ENCODE measurements at places on chromosomes 6 and 20.

- DNase-seq = no peak
Measured at GRCh38 chr6:149306967-149307366, 10.5 kb upstream of the TAB2 start.

GRCh38 chr6:91879386-91879995, 1292.6 kb upstream of the MAP3K7 start:
- DNase-seq = no peak

- no peak for DNase-seq
Measured at GRCh38 chr6:12490351-12490903, 200.3 kb downstream of the EDN1 start.

DNA sequence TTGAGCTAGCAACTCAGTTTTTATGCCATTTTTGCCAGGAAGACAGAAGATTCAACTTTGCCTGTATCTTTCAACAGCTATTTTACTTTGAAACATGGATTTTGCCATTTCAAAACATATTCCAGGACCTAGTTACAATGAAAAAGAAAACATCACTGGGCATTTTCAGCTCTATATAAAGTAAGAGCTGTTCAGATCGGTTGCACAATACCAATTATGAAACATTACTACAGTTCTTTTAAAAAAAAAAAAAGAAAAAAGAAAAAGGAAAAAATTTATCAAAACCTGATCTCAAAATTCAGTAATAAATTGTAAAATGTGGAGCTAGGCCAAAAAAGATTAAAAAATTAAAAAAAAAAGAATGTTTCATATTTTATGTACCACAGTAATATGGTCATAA, 15.6 kb downstream of the BCLAF1 start:
- DNase-seq = no peak

DNA sequence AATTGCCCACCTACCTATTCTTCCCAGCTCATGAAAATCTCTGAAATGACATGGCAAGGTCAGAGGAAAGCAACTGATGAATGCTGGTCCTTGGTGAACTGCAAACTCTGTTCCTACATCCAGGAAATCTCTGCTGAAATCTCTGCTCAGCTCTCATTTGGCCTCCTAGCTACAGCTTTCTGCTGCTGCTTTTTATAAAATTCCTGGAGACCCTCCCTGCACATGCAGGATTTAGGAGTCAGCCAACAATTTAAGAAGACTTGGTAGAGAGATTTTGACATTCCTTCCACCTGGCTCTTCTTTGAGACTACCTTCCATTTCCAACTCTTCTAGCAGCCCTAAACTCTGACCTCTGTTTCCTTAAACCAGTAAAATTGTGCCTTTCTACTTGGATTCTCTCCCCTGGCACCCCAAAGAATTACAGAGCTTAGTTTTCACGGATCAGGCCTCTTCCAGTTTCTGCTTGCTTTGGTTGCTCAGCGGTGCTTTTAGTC, 55.5 kb downstream of the PDE7B start:
- DNase-seq = no peak

GRCh38 chr6:126054258-126054702, 67.9 kb downstream of the TRMT11 start:
- DNase-seq = no peak

DNA sequence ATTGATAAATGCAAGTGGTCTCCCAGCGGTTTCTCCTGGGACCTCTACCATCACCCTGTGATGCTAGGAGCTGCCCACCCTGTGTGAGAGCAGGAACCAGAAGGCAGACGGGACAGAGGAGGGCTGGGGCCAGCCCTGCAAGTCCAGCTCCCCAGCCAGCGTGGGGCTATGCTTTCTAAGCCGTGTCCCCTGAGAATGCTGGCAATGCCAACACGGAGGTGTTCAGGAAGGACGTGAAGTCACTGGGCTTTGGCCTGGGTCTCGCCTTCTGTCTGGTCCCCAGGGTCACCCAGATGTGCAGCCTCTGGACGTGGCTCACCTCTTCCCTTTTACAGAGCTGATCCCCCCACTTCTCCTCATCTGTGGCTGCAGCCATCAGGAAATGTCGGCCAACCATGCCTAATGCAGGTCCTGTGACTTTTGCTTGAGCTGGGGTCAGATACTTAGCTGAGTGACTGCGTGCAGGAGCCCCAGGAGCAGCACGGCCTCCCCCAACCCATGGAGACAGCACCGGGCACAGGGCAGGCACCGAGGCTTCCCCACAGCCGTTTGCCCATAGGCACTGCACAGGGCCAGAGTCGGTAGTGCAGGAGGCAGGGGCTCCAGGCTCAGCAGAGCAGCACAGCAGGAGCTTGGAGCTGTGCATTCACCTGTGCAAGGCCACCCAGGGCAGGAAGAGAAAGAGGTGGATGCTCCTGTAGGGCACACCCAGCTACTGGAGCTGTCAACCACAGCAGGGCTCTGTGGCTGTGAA, 66.2 kb downstream of the GNAS-AS1 start:
- DNase-seq = no peak

DNA sequence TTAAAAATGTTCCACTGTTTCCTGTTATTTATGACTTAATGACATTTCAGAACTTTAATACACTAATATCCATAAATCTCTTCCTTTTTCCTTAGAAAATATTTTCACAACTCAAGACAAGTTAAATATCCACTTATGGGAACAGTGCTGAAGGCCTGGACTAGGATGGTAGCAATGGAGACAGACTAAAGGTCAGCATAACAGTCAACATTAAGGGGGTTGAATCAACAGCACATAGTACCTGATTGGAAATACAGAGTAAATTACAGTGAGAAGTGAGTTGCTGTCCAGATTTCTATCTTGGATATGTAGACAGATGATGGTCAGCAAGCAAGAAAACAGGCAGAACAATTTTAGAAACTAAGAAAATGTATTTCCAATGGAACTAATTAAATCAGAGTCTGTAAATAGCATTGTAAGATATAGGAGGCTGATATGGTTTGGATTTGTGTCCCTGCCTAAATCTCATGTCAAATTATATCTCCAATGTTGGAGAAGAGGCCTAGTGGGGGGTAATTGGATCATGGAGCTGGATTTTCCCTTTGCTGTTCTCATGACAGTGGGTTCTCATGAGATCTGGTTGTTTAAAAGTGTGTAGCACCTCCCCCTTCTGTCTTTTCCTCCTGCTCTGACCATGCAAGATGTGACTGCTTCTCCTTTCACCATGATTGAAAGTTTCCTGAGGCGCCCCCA, 682.7 kb downstream of the MAFB start:
- DNase-seq = no peak

- no peak for DNase-seq
Measured at GRCh38 chr6:118659513-118660217, 8.3 kb upstream of the CEP85L start.

DNA sequence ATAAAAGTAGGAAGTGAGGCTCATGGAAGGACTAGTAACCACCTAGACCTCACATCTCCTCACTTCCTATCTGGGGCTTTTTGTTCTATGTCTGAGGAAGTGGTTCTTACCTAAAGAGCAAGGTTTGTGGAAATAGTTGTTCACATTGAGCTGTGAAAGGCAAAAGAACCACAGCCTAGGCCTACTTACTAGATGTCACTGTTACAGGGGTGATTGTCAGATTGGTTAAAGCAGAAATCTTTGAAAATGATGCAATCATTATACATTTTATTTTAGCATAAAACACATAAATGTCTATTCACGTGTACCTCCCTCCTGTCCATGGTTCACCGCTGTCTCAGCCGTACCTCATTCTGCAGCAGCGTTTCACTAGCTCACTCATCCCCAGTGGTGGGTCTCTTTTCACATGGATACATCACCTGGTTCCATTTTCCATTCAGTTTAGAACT, 268.8 kb downstream of the TMEM242 start:
- peak; percentile 13 for DNase-seq

DNA sequence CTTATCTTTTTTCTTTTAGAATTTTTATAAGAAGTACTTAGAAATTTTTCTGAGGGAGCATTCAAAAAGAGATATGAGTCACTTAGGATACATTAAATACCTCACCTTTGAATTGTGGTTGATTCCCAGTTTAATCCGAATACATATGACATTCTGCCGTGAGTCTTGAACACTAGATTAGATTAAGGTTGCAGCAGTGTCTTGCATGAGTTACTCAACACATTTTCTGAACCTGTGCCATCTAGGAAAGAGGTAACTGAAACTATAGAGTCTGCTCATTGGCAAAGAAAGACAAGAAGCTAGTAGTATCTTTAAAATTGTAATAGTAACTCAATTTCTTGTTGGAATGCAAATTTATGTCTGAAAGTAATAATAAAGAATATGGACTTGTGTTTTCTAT, 14.9 kb downstream of the PEX3 start:
- DNase-seq = no peak

GRCh38 chr20:59579404-59580145, 24.8 kb upstream of the PHACTR3 start:
- no peak for DNase-seq

DNA sequence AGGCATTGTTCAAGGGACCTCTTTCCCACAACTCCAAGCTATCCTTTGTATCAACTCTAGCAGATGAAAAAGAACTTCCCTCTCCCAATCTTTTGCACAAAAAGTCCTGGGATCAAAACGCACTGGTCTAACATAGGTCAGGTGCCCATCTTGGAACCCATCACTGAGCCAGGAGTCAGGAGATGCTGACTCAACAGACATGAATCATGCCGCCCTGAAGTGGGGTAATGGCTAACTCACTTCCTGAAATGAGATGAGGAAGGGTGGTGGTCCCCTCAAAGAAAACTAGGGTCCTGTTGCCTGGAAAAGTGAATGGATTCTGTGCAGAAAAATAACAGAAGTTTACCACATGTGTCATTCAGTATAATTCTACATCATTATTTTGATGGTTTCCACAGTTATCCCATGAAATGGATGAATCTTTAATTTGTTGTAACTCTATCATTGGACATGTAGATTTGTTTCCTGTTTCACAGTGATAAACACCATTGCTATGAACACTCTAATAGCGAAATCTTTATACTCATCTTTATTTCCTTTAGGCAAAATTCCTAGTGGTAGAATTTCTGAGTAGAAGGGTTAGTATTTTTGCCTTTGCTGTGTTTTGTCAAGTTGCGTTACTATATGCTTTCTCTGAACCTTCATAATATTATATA, 151.3 kb downstream of the SLC16A10 start:
- no peak for DNase-seq

DNA sequence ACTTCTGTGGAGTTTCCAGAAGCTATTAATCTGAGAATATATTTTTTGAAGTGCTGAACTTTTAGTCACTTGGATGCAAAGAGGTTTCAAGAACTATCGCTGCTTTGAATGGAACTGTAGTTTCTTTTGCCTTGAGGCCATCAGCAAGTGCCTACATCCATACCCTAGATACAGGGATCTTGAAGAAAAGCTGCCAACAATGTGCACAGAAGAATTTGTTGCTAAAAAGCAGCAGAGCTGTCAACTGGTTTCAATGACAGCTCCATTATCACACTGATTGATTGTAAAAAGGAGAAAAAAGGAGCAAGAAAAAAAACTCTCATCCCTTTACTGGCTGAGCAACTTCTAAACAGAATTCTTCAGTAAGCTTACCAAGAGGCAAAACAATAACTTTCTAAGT, 251.0 kb upstream of the NRSN1 start:
- no peak for DNase-seq

- DNase-seq = peak; percentile 15
Measured at GRCh38 chr6:161393839-161394364, 120.0 kb upstream of the AGPAT4 start.

DNA sequence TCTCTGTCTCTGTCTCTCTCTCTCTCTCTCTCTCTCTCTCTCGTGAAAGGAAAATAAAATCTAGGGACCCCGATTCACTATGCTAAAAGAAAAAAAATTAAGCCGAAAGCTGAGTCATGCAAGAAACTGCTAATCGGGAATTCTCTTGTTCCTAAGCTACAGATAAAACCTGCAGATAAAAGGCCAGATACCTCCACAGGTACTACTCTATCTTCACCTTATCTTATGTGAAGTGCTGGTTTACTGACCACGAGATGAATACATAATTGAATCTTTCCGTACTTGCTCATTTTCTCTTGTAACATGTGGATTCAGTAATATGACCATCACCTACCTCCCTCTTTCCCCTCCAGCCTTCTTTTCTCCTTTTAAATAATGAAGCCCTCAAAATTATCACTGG, 120.5 kb downstream of the RFX6 start:
- no peak for DNase-seq

DNA sequence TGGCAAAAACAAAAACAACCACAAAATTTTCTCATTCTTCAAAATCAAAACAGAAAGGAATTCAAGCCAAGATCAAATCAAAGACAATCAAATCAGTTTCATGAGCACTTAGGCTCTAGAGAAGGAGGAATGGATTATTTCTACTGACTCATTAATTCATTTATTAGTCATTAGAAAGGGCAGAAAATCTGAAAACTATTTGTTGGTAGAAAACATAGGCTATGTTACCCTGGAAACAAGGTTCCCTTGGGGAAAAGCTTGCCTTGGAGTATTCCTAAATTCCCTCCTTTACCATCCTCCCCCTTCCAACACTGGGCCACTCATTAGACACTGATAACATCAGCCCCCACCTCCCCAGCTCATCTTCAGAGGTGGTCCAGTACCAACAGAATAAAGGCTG, 17.5 kb downstream of the KIF16B start:
- no peak for DNase-seq

DNA sequence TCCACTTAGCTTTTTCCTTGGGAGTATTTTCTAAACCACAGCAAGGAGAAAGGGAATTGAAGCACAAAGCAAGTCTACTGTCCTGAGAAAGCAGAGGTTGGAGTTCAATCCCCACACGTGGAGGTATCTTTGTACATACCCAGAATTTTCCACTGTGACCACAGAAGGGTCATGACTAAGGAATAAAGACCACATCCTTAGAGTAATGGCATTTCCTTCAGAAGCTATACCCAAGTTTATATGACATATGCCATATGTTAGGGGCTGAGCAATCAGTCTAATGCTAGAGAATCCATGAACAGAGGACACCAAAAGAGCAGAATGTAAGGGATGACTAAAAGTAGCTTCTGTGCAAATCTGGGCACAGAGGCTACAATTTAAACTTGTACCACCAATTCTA, 46.4 kb downstream of the ATG5 start:
- DNase-seq = no peak

GRCh38 chr6:162798546-162799266, 70.9 kb downstream of the PACRG start:
- no peak for DNase-seq

- no peak for DNase-seq
Measured at GRCh38 chr20:9156529-9157280, 87.8 kb downstream of the PLCB4 start.

GRCh38 chr6:151589667-151590066, 95.8 kb downstream of the CCDC170 start:
- DNase-seq = no peak

- no peak for DNase-seq
Measured at GRCh38 chr6:73339340-73339739, 14.7 kb downstream of the DPPA5 start.

GRCh38 chr6:122289762-122290539, 109.5 kb upstream of the HSF2 start:
- no peak for DNase-seq

All from stimulated activated CD4-positive, alpha-beta T cell treated with anti-CD3 and anti-CD28 coated beads, Interleukin-4, amount 100 ng/mL, for 1 hour (primary cell).